ENCODE measurements at places on chromosomes 13 and 19. TPM values are rescaled to one million over a fixed set of nuclear protein-coding genes. Genes with fewer than 3 reads are reported as not detected.

- no peak for DNase-seq
These were observed 4.5 kb downstream of the ZNF787 start for GRCh38 chr19:56116606-56117005.

- no peak for DNase-seq
These were observed 68.0 kb upstream of the GPR183 start for GRCh38 chr13:99374994-99375737.

DNA sequence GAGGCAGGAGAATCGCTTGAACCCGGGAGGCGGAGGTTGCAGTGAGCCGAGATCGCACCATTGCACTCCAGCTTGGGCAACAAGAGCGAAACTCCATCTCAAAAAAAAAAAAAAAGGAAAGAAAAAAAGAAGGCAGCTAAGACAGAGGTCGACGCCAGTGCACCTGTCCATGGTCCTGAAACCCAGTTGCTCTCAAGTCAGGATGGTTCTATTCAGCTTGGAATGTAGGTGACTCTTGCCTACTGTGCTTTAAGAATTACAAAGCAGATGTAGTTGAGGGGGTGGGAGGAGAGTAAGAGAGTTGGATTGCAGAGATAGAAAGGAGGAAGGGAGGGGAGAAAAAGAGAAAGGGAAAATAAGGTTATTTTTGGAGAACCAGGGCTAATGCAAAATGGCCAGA is 18.7 kb downstream of the CACNG7 start:
- DNase-seq, result peak; percentile 33

ZNF726 gene
- polyA plus RNA-seq, result not detected

TTC9B gene
- polyA plus RNA-seq, result not detected

GRCh38 chr13:91207261-91207660 is 140.2 kb upstream of the MIR17HG start:
- DNase-seq, result no peak

PALM gene
- 5.4 TPM for polyA plus RNA-seq

IGSF23 gene
- 8.8 TPM for polyA plus RNA-seq

DNA sequence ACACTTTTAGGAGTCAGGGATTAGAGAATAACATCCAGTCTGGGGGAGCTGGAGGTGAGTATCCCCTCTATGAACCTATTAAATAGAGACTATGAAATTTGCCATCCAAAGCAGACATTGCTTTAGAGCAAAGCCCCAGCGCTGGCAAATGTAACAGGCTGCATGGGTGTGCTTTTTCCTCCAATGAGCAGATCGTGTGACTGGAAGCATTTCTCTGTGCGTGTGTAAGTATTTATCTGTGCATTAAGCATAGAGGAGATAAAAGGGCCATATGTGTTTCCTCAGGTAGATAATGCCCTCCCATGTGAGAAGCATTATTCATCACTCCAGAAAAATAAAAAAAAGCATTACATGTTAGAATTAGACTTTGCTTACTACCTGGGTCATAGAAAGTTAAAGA is 924 bp downstream of the TNFSF13B start:
- no peak for DNase-seq

- DNase-seq, result no peak
These were observed 3.4 kb downstream of the PEAK3 start for GRCh38 chr19:2278459-2279158.

RFPL4A gene
- 0.13 TPM for polyA plus RNA-seq

GRCh38 chr13:23899555-23899954 is 2.3 kb upstream of the C1QTNF9B start:
- DNase-seq, result peak; percentile 36

- DNase-seq, result no peak
These were observed 562.5 kb downstream of the EFNB2 start for GRCh38 chr13:105972811-105973590.

ERICH6B gene
- polyA plus RNA-seq, result not detected

DNA sequence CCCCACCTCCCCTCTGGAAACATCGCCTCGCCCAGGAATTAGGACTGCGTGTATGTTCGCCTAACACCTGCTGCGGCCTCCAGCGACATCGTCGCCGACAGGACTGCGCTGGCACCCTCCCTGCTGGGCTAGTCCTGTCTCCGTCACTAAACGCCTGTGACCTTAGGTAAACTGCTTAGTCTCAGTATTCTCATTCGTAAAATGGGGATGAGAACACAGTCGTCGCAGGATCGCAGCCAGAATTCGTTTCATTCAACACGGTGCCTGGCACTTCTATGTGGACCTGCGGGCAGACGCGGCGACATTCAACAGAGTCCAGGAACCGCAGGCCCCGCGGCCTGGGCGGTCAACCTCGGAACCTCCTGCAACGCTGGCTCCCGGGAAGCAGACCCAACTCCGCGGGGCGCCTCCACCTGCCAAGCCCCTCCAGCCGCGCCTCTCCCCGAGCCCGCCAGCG is 485 bp downstream of the CRYL1 start:
- peak; percentile 15 for DNase-seq

ICAM5 gene
- 1.6 TPM for polyA plus RNA-seq

- DNase-seq, result no peak
These were observed 154.2 kb downstream of the TNFRSF19 start for GRCh38 chr13:23724196-23724970.

DNA sequence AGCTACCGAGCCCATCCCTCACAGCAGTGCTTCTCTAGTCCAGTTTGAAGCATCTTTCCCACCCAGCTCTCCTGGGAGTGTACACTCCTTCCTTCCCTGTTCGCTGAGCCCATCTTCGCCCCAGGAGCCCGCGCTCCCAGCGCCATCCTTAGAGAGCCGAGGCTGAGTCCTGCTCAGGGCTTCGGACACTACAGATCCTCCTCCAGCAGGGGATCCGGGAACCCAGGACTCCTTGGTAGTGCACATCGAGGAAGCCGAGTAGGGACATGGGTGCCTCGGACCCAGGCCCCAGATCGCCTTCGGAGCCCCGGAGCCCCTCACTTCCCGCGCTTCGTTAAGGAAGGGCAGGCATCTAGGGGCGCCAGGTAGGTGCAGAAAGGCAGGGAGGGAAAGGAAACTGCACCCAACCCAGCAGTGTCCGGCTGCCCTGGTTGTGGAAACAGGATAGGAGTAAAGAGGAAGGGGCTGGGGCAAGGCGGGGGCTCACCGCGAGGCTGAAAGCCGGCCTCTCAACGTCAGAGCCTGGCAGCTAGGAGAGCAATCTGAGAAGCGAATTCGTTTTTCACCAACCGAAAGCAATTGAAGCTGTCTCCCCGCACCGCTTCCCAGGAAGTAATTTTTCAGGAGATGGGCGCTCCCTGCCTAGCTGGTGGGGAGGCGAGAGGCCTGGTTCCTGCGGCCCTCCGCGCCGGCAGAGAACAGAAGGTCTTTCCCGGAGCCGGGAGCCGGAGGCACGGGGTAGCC is 1.0 kb downstream of the PDX1 start:
- no peak for DNase-seq

DNA sequence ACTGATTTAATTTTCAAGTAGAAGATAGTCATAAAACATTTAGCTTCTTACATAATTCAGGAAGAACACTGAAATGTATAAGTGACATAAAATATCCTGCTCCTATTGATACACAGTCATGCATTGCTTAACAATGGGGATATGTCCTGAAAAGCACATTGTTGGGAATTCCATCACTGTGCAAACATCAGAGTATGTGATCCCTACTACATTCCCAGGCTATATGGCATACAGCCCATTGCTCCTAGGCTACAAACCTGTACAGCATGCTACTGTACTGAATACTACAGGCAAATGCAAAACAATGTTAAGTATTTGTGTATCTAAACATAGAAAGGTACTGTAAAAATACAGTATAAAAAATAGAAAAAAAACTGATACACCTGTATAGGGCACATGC is 723.9 kb upstream of the ARGLU1 start:
- no peak for DNase-seq

DNA sequence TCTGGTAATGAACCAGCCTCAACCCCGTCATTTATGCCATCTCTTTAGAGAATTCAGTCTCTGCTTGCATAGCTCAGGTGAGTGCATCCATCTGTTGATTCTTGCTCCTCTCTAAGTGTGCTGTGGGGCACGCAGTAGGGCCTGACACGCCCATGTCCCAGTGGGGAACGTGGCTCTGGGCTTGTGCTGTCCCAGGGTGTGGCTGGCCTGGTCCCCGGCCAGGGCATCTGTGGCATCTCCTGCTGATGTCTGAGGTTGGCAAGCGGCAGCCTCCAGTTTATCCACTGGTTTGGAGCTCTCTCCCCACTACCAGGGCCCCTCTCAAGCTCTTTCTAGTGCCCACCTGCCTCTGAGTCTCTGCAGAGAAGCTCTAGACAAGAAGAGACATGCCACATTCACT is 146.6 kb upstream of the GJB6 start:
- DNase-seq, result no peak

GRCh38 chr19:12453495-12453894 is 12.7 kb upstream of the ZNF443 start:
- no peak for DNase-seq

ARMC6 gene
- polyA plus RNA-seq, result 16.2 TPM

GRCh38 chr19:36547001-36547732 is 19.1 kb upstream of the ZNF260 start:
- no peak for DNase-seq

DNA sequence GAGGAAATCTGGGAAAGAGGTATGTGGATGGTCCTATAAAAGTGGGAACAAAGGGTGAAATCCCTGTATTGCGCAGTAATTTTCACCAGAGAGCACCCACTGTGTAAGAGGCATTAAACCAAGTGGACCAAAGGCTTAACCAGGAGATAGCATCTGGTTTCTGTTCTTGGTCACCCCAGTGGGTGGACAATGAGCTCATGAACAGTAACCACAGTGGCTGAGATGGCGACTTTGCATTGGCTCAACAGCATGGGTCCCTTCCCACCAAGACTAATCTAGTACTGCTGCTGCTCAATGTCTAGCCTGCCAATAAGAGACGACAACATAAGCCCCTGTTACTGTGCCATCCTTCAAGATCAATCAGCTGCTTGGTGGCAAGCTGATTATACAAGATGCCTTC is 36.6 kb downstream of the CCDC169 start:
- no peak for DNase-seq

- no peak for DNase-seq
These were observed 72.1 kb downstream of the KLF12 start for GRCh38 chr13:74061926-74062595.

DNA sequence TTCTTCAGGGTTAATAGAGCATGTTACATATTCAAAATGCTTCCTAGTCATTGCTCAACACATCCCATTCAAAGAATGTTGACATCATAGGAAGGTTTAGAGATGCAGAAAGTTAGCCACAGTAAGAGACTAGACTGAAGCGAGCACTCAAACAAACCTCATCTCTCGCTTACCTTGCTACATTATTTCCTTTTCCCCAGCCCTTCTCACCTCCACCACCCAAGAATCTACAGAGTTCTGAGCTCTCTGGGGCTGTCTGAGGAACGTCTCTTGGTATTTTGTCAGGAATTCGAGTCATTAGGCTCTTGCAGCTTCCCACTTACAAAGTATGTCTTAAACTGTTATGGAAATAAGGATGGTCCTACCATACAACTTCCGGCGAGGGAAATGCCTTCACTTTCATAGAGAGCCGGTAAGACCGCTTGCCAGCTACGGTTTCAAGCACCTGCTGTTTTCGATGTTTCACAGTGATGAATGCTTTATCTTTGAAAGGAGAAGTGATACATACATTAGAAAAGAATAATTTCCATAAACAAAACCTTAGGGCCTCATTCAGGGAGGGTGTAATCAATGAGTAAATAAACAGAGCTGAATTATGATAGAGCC is 65.1 kb downstream of the FLT1 start:
- no peak for DNase-seq

KCTD15 gene
- polyA plus RNA-seq, result 13.2 TPM

DNA sequence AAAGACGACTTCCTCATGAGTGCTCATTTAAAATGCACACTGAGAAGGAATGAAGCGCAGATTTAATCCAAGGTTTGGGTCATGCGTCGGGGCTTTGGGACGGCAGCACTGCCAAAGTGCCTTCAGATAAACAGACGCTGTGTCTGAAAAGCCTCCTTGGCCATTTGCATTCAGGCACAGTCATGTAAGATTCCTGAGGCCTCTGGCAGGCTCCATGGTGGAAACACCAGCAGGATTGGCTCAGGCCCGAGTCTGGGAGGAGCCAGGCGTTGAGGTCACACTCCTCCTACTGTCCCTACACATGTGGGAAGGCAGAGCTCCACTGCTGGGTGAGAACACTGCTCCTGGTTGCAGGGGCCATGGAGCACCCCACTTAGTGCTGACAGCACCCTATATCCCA is 113.3 kb upstream of the KL start:
- no peak for DNase-seq

ERFL gene
- polyA plus RNA-seq, result not detected

LHFPL6 gene
- polyA plus RNA-seq, result not detected

Data from HepG2 (cell line).